ENCODE measurements at places on chromosomes 4 and X. TPM values are rescaled to one million over a fixed set of nuclear protein-coding genes. Genes with fewer than 3 reads are reported as not detected.

DNA sequence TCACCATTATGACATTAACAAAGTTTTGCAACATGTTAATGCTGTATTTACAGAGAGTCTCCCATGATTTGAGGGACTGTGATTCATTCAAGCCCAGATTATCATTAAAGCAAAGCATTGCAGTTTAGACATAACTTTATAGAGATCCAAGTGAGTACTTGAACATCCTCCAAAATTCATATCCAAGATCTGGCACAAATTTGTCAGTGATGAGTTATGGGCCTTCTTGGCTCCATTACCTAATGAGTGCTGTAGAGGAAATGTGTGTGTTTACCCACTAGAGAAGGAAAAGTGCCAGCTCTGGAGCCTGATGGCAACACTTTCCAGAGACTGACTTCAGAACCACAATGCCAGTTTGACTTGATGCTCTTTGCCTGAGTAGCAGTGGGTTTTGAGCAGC is 432.3 kb downstream of the GALNTL6 start:
- no peak for DNase-seq

The APLN gene
- total RNA-seq = 2.0 TPM

DNA sequence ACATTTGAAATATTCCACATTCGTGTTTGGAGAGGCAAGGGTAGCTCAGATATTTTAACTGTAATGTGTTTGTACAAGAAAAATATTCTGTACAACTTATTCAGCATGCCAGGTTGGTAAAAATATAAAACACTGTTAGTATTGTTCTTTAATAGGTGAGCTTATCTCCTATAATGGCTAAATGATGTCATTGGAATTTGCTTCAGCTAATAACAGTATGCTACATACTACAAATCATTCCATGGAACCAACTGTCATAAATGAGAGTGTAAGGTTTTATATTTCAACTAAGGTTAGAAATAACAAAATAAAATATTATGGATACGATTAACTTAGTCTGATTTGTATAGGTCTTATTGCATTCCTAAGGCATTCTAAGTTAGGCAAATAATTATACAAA is 206.6 kb downstream of the ADGRL3 start:
- DNase-seq = no peak

GRCh38 chr4:153243468-153243867 is 39.2 kb downstream of the TRIM2 start:
- no peak for DNase-seq

GRCh38 chr4:25446611-25447010 is 69.5 kb downstream of the ANAPC4 start:
- no peak for DNase-seq

DNA sequence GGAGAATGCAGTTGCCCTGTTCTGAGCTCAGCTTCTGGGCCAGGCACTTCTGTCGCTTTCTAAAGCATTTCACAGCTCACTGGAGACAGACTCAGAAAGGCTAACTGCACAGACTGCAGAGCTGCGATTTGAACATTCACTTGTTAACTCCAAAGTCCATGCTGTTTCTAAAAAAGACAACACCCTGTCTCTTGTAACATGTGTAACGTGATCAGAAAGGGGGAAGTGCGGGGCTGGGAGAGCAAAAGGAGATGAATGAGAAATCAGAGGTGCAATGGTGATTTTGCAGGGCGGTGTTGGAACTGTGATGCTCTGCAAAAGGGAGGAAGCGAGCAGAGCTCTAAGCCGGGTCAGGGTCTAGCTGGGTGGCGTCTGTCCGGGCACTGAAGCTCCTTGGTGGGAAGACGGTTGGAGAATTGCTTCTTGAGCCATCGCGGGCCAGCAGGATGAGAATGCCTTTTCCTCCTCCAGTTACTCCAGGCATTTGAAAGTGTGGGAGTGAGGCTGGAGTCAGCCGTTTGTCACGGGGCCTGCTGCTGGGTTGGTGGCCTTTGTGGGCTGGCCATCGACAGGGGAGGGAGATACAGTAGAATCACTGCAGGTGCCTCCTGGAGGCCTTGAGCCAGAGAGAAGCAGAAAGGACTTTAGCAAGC is 20.3 kb downstream of the TBC1D14 start:
- peak; percentile 45 for DNase-seq

DNA sequence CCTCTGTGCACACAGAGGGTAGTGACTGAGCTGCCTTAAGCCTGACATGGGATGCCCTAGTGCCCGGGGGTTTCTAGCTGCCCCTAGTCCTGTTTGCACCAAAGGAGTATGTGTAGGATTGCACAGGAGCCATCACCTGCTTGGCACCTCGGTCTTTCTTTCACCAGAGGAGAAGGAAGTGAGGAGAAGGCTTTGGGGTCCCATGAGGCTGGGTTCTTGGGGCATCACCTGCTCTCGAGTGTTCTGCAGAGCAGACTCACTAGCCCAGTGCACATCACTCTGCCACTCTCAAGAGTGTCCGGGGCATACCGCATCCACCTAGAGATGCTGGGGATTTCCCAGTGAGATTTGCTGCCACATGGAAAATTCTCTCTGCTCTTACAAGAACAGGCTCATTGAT is 40.5 kb upstream of the GPR78 start:
- no peak for DNase-seq

Data from cerebellum (tissue), 4 donors.